Effector memory CD4-positive, alpha-beta T cell (primary cell): ENCODE measurements at places on chromosomes 5 and 9.

- no peak for DNase-seq
These were observed 267.6 kb upstream of the DMRT1 start for GRCh38 chr9:573691-574410.

- DNase-seq = no peak
These were observed 1.7 kb upstream of the SLIT3 start for GRCh38 chr5:169302491-169303118.

GRCh38 chr5:67030289-67031056 lies 166.1 kb downstream of the CD180 start:
- DNase-seq = no peak

GRCh38 chr9:8589476-8589875 lies 789.9 kb upstream of the DMAC1 start:
- DNase-seq = no peak

DNA sequence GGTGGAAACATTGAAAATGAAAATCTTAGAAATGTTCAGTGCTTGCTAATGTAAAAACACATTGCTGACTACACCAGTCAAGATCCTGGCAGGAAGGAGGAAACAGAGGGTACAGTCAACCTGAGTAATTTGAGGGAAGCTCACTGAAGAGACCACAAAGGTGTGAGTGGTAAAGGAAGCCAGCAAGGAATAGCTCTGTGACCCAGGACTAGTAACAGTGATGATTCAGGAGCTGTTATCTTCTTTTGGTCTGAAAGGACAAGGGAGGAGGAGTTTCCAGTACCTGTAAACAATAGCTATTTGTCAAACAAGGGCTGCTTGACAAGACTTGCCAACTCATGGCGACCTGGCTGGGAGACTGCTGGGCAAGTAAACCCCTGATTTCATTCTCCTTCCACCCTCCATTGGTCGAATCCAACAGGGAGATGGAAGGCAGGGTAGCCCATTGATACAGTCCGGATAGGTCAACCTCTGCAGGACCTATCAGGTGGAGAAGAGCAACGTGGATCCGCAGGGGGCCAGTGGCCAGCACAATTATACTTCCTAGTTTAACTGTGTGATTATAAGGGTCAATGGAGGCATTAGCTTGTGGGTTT lies 68.1 kb downstream of the MAMDC2 start:
- DNase-seq = no peak

GRCh38 chr9:111657051-111657450 lies 4.4 kb upstream of the GNG10 start:
- no peak for DNase-seq

- DNase-seq = no peak
These were observed 21.1 kb downstream of the CPEB4 start for GRCh38 chr5:173909199-173909598.

GRCh38 chr9:38313421-38313820 lies 79.1 kb upstream of the ALDH1B1 start:
- no peak for DNase-seq

DNA sequence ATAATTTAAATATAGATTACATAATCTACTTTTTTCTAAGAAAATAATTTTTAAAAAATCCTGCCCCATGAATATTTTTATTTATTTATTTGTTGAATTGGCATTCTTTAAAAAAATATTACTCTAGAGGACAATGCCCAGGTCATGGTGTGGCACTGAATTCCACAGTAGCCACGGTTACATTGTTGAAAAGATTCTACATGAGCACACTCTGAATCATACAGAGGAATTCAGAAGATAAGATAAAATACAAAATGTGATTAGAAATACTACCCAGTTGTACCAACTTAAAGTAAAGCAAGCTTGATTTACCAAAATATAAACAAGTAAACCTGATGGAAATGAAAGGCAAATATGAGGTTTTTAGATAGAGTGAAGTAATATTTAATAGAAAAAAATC lies 183.7 kb downstream of the HCN1 start:
- no peak for DNase-seq

GRCh38 chr9:136875155-136875554 lies 9.0 kb upstream of the EDF1 start:
- no peak for DNase-seq

- DNase-seq = no peak
These were observed 1.1 kb downstream of the IL4 start for GRCh38 chr5:132674671-132675506.

DNA sequence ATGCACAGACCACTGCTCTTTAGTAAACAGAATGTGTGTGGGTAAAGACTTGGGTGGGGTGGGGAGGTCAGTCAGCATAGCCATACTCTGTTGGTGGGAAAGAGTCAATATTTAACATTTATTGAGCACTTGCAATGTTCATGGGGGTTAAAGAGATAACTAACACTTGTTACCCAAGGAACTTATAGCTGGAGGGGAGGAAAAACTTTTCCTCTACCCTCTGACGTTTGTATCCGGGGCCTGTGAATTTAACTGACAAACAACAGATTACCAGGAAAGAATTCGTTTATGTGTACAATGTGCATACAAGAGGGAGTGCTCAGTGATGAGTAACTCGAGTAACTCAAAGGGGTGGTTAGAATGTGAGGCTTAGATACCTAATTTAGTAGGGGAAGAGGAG lies 6.8 kb upstream of the CLINT1 start:
- DNase-seq = no peak

DNA sequence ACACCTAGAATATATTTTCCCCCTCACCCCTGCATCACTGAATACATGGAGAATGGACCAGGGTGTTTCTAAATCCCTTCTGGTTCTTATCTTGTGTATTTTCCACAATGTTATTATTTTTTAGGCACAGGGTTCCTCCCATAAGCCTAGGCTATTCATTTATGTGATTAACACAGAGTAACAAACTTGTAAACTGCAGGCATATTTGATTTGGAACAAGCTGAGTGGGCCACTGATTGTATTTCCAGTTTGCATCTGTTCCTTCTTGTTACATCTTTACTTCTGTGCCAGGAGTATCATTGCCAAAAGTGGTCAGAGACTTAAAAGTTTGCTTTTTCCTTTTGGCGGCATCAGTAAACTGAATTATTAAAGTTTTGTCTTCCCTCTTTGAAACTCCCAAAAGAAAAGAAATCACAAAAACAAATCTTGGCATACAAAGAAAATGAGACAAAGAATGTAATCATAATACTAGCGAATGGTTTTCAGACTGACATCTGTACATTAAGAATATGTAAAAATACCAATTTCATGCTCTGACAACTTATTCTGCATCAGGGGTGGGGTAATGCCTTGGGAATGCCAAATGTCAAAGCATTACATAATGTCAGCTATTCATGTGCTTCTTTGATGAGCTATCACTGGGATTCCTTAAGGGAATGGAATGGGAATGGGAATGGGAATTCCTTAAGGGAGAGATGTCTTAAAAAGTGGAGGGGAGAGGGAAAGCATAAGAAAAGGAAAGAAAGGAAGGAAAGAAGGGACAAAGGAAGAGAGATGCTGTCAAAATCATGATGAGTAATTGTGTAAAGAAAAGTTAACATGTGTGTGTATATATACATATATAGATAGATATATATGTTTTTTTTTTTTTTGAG lies 22.2 kb upstream of the PAX5 start:
- DNase-seq = no peak

GRCh38 chr5:60365001-60365400 lies 335.0 kb downstream of the DEPDC1B start:
- DNase-seq = no peak

DNA sequence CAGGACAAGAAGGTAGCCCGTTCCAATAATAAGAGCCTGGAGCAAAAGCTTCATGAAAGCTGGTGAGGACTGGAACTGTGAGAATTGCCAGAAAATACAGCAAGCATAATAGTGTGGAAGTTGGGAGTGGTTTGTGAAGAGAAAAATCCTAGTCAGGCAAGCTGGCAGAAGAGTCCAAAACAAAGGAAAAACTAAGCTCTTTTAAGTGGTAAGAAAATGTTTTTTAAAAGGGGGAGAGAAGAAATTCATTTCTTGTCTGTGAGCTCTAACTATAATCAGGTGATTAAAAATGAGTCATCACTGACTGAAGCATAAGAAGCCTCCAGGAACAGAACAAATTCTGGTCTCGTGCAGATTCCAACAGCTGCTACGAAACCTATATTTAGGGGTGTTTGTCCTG lies 102.6 kb downstream of the CAAP1 start:
- no peak for DNase-seq

DNA sequence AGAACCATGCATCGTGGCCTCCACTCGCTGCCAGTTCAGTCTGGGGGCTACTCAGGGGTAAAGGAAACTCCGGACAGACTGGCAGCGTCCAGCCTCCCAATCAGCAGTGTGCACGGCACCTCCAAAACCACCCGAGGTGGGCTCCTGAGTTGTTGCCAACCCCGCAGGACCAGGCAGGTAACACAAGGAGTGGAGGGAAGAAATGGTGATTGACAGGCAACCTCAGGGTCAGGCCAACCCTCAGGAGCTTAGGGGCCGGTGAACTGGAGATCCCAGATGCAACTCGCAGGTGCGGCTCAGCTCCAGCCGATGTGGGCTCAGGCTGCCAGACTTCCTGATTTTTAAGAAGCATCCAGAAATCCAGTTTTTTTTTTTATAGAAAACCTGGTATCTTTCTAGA lies 37.3 kb upstream of the AKNA start:
- no peak for DNase-seq

DNA sequence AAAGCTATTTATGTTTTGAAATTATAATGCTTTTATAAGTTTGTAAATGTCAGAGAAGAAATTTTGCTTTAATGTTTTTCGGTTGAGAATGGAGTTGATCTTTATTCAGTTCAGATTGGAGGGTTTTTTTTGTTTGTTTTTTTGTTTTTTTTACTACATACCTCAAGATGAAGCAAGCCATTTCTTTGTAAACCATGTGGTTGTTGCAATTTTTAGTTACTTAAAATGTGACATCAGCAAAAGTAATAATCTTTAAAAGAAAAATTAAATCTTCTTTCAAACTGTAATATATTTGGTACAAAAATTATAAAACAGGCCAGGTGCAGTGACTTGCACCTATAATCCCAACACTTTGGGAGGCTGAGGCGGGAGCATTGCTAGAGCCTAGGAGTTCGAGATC lies 102.6 kb downstream of the CDC42SE2 start:
- DNase-seq = no peak

GRCh38 chr5:168552146-168552545 lies 23.0 kb downstream of the FBLL1 start:
- DNase-seq = no peak

DNA sequence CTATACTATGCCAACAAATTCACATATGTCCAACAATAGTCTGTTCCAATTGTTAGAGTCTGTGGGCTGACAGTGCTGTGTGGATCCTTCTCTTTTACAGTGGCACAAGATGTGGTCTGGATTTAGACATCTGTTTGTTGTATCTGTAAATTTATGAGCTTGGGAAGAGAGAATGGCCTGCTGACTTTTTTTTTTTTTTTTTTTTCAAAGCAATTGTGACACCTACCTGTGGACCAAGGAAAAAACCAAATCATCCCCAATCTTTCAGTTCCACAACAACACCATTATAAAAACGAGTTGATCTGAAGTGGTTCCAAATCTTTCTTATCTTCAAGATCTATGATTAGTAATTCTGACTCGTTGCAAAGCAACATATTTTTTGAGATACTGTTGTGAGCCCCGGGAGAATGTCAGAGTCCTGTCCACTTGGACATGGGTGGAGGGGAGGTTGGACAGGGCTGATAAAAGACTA lies 4.9 kb downstream of the IRX2 start:
- DNase-seq = no peak

DNA sequence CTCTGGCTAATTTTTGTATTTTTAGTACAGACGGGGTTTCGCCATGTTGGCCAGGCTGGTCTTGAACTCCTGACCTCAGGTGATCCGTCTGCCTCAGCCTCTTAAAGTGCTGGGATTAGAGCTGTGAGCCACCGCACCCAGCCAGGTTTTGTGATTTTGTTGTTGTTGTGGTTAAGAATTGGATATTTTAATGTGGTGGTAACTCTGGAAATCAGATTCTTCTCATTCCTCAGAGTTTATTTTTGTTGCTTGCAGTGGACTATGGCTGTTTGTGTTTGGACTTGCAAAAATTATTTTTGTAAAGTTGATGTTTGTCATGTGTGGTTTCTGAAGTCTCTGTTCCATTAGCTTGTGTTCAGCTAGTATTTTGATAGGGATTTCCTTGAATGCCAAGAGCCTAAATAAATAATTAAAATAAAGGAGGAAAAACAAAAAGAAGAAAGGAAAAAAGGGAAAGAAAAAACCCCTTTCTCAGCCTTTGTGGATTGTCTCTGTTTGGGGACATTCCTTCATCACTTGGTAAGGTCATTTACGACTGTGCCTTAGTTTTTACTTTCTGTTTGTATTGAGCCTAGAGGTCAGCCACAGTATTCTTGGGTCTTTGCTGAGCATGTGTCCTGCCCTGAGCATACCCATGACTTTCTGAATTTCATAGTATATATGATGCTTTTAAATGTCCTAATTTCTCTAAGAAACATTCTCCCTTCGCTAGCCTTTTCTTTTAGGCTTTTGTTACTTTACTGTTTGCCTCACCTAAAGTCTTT lies 37.3 kb downstream of the PBX3 start:
- DNase-seq = no peak

GRCh38 chr9:79667120-79667519 lies 95.4 kb downstream of the TLE4 start:
- DNase-seq = no peak

- DNase-seq = no peak
These were observed at the start of gene PHYHD1 for GRCh38 chr9:128920381-128921058. PHYHD1 (plus strand) TSS chr9:128920982; CDS start chr9:128922324, 1,342 bp downstream.

GRCh38 chr5:92508271-92508670 lies 1072.7 kb downstream of the NR2F1-AS1 start:
- DNase-seq = no peak

DNA sequence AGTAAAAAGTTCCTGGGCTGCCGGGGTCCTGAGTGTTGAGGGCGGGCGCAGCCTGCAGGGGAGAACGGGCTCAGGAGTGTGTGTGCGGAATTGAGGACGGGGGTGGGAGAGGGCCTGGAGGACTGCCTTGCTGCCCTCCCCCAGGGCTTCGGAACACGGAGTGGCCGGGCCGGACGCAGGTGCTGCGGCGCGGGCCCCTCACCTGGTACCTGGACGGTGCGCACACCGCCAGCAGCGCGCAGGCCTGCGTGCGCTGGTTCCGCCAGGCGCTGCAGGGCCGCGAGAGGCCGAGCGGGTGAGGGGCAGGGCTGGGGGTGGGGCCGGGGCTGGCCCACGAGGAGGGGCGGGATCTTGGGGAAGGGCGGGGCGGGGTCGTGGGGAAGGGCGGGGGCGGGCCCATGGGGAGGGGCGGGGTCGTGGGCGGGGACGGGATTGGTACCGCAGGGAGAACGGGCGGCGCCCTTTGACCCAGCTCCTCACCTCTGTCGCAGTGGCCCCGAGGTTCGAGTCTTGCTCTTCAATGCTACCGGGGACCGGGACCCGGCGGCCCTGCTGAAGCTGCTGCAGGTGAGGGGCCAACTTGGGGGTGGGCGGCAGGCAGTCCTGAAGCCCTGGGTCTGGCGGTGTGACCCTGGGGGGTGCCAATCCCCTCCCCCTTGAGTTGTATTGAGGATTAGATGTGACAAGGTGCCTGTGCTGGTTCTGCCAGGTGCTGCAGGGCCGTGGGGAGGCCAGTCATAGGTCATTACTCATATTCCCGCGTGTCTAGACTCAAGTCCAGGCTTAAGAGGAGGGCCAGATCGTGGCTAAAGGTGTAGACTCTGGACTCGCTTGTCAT lies 7.1 kb downstream of the FPGS start:
- DNase-seq = no peak

GRCh38 chr5:104372376-104372775 lies 809.8 kb upstream of the NUDT12 start:
- DNase-seq = no peak

- DNase-seq = no peak
These were observed 160.5 kb downstream of the UNC13B start for GRCh38 chr9:35322075-35322885.

GRCh38 chr5:36403632-36404311 lies 102.1 kb upstream of the RANBP3L start:
- DNase-seq = no peak
